Fibroblast of skin of scalp (primary cell): ENCODE measurements at places on chromosomes 2 and 18.
A peak's percentile ranks its signal among the peaks of the same experiment; 100 is the strongest.

DNA sequence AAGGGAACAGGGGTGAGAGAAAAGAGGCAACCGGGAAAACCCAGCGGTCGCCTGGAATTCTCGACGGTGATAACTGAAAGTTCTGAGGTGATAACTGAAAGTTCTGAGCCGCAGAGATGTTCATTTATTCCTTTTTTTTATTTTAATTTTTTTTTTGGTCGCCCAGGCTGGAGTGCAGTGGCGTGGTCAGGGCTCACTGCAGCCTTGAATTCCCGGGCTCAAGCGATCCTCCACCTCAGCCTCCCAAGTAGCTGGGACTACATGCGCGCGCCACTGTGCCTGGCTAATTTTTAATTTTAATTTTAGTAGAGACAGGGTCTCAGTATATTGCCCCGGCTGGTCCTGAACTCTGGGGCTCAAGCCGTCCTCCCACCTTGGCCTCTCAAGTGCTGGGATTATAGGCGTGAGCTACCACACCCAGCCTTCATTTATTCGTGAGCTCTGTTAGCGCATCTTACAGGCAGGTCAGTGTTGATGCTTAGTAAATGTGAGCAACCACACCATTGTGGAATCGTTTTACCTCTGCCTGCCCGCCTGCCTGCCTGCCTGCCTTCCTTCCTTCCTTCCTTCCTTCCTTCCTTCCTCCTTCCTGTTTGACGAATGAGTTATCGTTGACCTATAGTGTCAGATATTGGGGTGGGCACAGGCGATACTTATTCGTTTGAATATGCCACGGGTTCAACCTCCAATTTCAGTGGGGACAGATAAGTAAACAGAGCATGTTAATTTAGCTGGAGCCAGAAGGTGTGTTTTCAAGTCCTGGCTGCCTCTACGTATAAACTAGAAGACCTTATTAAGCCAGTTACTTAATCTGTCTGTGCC lies 557 bp upstream of the E2F6 start:
- no peak for DNase-seq

DNA sequence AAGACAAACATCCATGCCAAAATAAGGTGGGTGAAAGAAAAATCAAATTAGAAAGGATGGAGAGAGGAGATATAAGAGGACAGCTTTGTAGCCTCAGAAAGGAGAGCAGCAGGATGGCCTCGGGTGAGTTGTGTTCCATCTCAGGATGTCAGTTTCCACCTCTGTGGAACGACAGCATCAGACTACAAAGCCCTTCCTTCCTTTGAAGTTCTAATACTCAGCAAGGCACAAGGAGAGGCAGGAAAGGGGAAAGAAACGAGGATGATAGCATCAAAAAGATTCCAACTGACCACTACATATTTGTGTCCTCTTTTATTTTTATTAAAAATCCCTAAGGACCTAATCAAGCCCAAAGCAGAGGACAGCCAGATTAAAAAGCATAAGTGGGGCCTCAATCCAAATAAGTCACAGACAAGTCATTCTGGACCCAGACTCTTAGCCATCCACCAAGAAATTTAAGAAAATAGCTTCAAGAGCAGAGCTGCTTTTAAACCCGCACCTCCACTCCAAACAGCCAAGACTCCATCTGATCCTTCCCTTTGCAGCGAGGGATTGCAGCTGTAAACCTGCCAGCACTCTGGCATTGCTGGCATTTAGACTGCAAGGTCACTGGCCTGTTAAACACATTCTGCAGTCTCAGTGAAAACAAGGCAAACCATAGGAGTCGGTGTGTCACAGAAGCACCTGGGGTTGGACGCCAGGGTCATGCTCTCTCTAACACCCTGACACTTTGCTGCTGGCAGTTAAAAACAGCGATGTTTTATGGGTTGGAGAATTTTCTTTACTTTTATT lies 314.5 kb upstream of the CHAC2 start:
- DNase-seq, result no peak

GRCh38 chr2:215862351-215862771 lies 151.0 kb downstream of the MREG start:
- DNase-seq, result no peak

- DNase-seq, result no peak
These were observed 77.8 kb downstream of the NCKAP5 start for GRCh38 chr2:133490411-133490980.

GRCh38 chr2:175571078-175571653 lies 389.7 kb upstream of the ATP5MC3 start:
- DNase-seq, result no peak

DNA sequence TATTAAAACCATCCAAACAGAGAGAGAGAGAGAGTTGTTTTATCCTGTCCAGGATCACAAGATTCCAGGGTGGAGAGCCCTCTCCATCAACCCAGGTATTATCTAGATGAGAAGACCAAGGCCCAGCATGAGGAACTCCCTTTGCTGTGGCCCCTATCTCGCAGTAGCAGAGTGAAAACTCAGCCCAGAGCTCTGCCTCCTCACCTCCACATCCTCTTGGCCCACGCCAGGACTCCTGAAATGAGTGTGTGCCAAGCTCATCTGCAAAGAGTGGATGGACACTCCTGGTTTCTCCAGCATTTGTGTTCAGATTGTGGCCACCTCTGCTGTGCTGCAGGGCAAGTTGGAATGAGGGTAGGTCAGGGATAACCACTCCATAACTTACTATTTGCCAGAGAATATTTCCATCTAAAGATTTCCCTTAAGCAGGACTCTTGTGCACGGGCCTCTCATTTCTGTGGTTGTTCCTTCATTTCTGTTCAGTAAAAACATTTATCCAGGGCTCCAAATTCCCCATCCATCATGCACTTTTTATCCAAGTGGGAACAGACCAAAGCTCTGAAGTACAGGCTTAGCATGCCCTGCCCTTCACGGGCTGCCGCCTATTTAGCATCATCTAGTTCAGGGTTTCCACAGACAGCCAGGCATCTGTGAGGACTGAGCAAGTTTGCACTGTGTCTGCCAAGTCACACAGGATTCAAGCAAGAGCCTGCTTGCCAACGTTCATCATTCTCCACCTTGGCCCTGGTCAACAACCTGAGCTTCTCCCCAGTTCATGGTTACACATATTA lies 583.2 kb upstream of the ID2 start:
- no peak for DNase-seq

GRCh38 chr2:135969655-135970387 lies 15.6 kb downstream of the DARS1 start:
- DNase-seq, result no peak

DNA sequence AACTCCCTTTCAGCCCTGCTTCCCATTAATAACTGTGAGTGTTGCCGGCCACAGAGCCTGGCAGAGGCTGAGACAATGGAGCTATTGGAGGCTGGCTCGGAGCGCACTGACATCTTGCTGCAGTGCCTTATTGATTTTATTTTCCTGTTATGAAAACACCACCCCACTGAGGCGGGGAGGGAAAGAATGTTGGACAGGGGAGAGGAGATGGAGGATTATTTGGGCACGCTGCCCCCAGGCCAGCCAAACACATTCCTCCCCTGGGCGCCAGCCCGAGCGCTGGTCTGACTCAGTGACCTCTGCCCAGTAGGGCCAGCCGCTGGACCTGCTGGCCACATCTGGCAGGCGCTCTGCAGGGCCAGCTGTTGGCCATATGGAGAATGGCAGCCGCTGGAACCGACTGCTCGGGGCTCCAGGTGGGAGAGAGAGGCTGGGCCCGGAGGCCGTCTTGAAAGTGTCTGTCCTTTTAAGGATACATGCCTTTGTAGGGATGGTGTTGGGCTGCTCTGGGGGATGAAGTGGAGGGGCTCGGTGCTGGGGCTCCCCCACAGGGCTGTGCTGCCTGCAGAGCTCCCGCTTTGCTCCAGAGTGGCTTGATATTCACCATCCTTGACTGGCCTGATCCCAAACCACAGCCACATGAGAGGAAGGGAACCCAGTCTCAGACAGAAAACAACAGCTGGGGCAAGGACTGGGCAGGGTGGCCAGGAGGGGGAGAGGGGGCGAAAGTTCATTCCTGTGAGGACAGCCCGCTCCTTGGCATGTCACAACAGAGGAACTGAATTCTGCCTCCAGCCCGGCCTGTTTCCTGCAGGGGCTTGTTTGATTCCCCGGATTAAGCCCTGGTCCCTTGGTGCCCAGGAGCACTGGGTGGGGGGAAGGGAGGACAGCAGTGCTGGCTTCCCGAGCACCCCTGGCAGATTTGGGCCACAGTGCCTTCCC lies 179.0 kb downstream of the KLHL29 start:
- DNase-seq, result peak; percentile 56

DNA sequence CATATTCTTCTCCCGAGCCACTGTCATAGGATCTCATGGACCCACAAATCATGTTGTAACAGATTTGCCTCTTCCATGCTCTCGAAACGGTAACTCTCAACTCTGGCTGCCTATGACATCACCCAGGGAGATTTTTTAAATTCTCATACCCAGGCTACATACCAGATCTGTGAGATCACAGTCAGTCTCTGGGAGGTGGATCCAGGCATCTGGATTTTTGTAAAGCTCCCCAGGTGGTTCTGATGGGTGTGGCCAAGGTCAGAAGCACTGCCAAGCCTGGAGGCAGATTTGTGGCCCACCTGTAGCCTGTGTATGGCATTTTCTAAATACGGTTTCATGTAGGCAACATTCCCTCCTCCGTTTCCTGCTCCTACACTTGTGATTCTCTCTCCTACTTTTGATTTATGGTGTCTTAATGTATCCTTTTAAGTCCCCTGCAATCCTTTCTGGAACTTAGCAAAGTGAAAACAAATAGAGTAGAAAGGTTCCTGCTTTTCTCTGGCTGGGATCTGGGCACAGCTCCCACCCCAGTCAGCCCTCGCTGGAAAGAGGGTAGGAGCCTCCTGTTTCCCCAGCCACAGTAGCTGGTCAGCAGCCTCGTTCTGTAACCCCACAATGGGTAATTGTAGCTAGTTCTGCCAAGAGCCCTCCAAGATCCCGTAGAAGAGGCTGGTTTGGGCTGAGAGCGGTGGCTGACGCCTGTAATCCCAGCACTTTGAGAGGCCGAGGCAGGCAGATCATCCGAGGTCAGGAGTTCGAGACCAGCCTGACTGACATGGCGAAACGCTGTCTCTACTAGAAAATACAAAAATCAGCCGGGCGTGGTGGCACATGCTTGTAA lies 96.2 kb downstream of the KLHL29 start:
- peak; percentile 91 for DNase-seq

DNA sequence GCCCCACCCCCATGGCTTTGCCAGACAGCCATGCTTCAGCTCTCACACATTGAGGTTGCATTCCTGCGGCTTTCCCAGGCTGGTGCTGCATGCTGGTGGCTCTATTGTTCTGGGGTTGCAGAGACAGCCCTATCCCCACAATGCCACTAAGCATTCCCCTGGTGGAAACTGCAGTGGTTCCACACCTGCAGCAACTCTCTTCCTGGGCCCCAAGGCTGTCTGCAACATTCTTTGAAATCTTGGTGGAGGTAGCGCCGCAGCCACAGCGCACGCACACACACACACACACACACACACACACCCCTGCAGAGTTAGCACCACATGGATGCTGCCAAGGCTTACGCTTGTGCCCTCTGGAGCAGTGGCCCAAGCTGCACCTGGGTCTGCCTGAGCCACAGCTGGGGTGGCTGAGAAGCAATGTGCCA lies 21.4 kb downstream of the SFXN5 start:
- peak; percentile 57 for DNase-seq

DNA sequence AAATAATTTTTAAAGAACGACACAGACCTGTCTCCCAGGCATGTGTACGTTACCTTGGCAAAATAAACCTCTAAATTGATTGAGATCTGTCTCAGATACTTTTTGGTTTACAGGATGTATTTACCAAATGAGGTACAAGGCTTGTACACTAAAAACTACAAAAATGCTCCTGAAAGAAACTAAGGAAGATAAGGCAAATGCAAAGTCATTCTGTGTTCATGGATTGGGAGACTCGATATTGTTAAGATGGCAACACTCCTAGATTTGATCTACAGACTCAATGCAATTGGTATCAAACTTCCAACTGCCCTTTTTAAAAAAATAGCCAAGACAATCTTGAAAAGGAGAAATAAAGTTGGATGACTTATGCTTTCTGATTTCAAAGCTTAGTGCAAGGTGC lies 11.5 kb upstream of the KCNE4 start:
- DNase-seq, result no peak

GRCh38 chr2:43131051-43131889 lies 95.1 kb downstream of the ZFP36L2 start:
- peak; percentile 50 for DNase-seq

- no peak for DNase-seq
These were observed 256.2 kb upstream of the PARD3B start for GRCh38 chr2:204289066-204289465.

DNA sequence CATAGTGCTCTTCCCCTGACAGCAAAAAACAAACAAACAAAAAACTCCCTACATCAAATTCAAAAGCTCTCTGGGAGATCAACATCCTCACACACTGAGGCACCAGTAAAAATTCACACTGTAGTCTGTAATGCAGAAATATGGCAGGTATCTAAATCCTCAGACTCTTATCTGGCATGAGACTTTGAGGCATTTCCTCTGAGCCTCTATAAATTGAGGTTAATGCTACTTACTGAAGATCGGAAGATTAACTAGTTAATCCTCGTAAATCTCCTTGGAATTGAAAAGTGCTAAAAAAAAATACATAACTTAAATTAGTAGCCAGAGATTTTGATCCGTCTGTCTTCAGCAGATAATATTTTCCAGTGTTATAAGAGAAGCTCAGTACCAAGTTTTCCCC lies 65.0 kb downstream of the AP1S3 start:
- no peak for DNase-seq

DNA sequence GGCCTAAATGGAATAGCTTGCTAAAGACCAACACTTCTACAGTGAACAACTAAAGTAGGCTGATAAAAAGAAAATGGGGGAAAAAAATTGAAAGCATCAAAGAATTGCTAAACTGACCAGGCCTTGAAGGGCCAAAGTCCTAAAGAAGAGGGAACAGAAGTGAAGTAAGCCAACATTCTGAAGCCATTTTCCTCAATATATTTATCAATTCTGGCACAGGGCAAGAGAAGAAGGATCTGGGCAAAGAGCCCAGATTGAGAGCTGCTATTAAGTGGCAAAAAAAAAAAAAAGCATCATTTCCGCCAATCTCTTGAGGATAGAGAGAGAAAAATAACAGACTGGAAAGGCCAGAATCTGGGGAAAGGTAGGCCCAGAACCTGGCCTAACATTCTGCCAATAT lies 25.7 kb downstream of the FANCL start:
- DNase-seq, result peak; percentile 14

DNA sequence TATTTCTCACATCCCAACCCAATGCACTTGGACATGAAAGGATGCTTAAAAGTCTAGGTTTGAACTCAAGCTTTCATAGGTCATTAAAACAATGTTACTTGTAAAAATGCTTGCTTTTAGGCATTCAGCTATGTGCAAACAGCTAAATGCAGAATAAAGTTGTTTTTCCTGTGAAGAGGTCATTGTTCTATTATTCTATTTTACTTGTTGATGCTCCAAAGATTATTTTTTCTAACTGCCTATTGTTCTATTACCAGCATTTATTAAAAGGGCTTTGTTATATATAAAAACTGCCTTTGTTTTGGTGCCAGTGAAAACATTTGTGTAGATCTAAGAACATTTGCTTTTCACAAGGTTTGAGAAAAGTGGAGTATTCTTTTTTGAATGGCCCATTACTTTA lies 49.4 kb downstream of the TMEM178A start:
- DNase-seq, result no peak
